CD4-positive, alpha-beta T cell treated with Interleukin-15 for 4 hours (primary cell): ENCODE measurements at places on chromosomes 3 and 15.

DNA sequence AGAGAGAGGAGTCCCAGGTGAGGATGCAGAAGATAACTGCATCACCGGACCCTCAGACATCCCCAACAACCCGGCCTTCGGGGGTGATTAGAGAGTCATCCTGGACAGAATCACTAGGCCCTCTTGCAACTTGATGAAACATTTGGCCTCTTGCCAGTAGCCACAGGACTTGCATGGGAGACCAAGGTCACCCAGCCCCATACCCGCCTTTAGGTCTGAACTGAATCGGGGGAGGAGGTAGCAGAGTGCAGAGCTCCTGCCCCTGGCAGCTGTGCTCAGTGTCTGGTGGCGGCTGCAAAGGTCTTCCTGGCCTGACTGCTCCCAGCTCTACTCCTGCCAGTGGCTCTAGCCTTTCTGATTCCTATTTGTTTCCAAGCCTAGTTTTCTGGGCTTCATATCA, 12.4 kb downstream of the PIF1 start:
- DNase-seq, result no peak

- no peak for DNase-seq
Measured at GRCh38 chr3:146223401-146224373, 27.2 kb downstream of the PLSCR4 start.

DNA sequence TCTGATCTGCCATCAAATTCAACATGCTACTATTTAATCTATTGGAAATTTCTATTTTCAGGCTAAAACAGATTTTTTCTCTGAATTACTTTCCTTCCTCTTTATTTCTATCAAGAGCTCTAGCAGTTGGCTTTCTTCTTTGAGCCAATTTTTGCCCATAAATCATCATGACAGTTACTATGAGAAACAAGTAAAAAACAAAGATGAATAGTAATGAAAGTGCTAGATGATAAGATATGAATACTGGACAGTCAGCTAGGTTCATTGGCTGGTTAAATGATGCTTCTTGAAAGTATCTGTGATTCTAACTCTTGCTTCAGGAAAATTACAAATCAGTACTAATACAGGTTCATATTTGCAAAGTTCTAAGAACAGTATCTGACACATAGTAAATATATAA, 38.6 kb upstream of the NANOGP8 start:
- DNase-seq, result no peak

DNA sequence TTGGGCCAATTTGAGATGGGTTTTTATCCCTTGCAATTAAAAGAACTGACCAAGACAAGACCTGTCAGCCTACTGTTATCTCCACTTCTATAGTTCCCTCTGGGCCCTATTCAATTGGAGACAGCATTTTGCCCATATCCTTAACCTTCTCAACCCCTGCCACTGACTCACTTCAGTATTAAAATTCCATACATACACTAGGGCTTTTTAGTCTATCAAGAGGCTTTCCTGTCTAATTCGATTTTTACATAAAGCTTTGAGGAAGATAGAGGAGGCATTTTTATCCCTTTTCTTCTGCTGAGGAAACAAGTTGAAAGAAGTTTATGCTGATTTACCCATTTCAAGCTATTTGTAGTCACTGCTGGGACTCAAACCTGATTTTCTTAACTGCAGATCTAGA, 51.1 kb downstream of the GTF2E1 start:
- no peak for DNase-seq

GRCh38 chr15:31130576-31131237, 29.2 kb upstream of the TRPM1 start:
- no peak for DNase-seq

DNA sequence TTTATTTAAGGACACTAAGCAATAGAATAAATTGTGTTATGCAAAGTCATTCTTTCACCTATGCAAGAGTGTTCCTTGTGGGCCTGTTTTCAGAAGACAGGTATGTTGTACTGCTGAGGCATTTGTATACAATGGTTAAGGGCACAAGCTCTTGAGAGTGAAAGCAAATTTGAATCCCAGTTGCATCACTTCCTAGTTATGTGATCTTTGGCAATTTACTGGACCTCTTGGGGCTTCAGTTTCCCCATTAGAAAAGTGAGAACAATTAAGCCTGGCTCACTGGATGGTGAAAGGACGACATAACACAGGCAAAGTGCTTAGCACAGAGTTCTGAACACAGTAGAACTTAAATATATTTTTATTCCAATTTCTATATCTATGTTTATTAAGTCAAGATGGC, 117.4 kb downstream of the EFHB start:
- DNase-seq, result no peak

GRCh38 chr3:36562945-36563344, 182.6 kb downstream of the STAC start:
- no peak for DNase-seq

- no peak for DNase-seq
Measured at GRCh38 chr15:39745415-39745814, 37.2 kb downstream of the FSIP1 start.

DNA sequence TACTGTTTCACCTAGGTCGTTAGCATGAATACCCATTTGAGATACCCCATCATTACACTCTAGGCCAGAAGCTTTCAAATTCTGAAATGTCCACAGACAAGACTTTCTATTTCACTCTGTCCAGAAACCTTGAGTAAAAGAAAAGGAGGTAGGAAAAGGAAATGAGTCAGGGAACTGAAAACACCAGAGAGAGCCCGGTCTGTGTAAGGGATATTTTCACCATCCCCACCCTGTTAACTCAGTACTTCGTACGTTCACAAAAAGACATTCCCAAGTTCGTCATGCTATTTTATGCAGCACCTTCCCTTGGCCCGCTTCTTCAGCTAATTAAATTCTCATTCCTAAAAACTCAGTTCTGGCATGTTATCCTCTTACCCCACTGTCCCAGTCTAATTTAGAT, 89.4 kb upstream of the SOX2 start:
- no peak for DNase-seq

DNA sequence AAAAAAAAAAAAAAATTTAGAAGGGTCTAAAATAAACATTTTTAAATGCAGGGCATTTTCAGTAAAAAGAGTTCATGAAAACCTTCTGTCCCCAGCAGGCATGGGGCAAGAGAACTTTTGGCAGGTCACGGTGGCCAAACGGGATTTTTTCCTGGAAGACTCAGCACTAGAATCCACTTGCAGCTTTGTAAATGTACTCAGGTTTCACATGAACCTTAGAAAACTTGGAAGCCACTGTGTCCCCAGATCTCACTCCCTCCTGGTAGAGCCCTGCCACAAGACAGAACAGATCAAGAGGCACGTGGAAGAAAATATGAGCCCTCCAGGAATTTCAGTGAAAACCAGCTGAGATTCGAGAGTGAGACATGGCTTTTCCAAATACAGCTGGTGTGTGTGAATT, 2.1 kb upstream of the GNB5 start:
- no peak for DNase-seq

DNA sequence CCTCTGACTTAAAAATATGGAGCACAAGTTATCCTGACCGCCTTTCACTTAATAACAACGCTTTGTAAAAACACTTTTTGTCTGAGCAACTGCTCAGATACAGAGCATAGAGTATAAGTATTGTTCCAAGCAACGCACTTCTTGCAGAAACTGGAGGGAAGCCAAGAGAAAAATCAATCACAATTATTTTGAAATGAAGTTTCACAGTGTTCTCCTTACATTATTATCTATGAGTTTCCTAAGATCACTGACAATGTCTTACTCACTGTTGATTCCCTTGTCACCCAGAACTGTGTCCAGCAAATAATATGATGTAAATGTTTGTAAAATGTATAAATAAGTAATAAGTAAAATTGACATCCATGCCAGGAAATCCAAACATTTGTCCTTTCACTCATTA, 184.6 kb upstream of the GPR149 start:
- DNase-seq, result no peak

- no peak for DNase-seq
Measured at GRCh38 chr3:54870423-54870822, 57.4 kb downstream of the LRTM1 start.

DNA sequence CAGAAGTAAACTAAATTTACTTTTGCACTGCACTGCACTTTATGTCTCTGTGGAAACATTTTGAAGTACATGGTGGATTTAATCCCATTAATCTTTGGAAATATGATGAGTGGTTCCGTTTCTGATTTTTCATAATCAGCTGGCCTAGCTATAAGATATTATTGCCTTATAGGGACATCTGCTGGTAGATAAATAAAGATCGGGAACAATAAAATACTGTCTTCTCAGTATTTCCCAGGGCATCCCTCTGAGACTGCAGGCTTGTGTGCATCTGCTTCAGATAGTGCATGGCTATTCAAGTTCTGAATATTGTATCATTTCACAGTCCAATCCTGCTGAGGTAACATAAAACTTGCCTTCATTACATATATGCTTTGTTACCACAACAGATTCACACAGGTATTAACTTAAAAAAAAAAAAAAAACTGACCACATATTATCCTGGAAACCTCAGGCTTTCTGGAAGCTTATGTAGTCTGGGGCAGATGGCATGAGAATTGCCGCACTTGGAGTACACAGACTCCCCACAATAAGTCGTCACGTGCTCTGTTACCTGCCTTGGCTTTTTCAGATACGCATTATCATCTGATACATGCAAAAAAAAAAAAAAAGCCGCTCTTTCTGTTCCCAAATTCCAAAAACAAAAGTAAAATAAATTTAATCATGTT, 330.8 kb upstream of the AGTR1 start:
- DNase-seq, result no peak

DNA sequence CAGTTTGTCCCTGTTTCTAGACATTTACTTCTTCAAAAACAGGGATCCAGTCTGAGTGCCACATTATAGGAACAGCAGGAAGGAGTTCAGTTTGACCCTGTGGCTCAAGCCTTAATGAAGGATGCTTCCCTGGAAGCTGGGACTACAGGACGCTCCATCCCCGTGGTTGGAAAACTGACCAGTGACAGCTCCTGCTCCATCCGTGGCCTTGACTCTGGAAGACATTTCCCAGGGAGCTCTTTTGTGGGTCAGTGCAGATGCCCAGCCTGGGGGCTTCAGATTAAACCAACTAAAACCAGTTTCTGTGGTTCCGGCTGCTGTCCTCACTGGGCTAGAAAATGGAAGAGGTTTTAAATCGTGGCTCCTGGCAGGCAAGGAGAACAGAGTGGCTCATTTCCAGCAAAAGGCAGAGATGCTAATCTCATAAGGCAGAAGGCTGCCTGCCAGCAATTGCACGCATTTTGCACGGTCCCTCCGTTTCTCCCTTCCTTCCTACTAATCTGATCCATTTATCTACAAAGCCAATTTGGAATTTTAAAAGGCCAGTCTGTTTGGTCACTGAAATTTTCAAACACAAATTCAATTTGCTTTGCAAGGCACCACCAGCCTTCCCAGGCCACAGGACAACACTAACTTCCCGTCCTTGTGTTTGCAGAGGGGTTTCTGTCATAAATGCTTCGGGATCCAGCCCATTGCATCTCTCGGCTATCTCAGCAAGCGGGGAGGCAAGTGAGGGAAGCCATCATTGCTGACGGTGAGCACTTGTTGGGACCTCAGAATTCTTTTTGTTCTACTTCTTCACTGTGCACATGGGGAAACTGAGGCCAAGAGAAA, 6.2 kb upstream of the SSUH2 start:
- no peak for DNase-seq

- DNase-seq, result no peak
Measured at GRCh38 chr3:72043204-72044133, 258.5 kb upstream of the PROK2 start.

DNA sequence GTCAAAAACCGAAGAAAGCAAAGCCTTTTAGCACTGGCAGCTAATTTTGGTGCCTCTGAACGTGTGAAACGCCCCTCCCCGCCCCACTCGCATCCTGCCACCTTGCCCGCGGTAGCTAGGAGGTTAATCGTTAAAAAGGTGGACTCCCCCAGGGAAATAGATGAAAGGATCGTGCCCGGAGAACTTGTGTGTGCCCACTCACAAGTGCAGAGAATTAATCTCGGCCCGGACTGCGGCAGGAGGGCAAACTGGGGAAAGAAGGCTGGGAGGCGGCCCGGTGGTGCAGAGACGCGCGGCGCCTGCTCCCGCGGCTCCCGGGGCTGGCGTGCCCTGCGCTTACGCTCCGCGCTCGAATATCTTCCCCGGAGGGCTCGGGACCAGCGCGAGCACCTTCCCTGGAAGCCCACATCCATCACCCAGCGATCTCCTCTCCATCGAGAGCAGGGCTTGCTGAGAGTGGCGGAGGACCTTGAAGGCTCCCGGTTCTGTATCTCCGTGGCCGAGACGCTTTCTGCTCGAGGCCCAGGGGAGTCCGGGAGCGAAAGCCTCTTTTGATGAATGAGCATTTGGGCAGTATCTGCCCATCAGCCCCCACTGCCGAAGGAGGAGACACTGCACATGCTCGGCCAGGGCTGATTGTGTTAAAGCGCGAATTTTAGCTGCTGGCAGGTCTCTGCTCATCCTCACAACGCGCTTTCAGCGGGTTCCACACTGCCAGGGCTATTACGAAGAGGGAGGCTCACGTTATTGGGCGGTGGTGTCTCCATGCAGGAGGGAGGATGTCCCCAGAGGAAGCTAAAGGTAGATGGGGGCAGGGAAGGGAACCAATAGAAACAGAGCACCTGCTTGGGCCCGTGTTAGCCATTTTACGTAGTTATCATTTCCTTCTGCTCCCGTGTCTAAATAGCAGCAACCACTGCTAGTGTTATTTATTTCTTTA, 1.3 kb upstream of the SPTSSB start:
- no peak for DNase-seq

DNA sequence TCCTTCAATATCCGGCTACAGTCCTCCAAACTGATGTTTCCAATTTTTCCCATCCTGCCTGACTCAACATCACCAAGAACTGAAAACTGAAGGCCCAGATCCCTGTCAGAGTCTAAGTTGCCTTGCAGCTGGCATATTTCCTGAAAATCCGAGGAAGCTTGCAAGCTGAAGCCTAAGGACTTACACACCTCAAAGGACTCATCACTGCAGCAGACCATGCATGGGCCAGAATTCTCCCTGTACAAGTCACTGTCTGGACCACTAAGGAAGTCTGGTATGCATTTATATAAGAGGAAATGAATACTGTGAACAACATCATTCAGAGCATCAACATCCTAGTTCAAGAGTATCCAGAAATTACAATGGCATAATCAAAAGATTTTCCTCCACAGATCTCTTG, 548.8 kb upstream of the MDFIC2 start:
- no peak for DNase-seq

DNA sequence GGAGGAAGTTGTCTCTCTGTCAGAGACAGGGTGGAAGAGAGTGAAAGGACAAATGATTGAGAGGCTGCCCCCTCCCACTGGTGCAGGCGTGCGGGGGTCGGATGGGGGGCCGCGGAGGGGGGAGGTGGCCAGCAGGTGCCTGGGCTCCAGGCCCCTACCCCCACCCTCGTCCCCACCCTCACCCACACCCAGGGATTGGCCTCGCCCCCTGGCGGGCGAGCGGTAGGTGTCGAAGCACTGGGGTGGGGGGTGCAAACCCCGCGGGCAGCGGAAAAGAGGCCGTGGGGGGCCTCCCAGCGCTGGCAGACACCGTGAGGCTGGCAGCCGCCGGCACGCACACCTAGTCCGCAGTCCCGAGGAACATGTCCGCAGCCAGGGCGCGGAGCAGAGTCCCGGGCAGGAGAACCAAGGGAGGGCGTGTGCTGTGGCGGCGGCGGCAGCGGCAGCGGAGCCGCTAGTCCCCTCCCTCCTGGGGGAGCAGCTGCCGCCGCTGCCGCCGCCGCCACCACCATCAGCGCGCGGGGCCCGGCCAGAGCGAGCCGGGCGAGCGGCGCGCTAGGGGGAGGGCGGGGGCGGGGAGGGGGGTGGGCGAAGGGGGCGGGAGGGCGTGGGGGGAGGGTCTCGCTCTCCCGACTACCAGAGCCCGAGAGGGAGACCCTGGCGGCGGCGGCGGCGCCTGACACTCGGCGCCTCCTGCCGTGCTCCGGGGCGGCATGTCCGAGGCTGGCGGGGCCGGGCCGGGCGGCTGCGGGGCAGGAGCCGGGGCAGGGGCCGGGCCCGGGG, at the start of gene KAT2B:
TSS of gene KAT2B (plus strand) at position 682 of the 783 bp plus-strand sequence. CDS start at position 714, 32 bp downstream.
- DNase-seq, result peak; percentile 84
